T-helper 2 cell treated with Interferon-gamma antibody and Interleukin-4, amounts not matched to agents 5 μg/mL and 100 μg/mL, for 36 hours (primary cell): ENCODE measurements at places on chromosomes 13 and 19.

DNA sequence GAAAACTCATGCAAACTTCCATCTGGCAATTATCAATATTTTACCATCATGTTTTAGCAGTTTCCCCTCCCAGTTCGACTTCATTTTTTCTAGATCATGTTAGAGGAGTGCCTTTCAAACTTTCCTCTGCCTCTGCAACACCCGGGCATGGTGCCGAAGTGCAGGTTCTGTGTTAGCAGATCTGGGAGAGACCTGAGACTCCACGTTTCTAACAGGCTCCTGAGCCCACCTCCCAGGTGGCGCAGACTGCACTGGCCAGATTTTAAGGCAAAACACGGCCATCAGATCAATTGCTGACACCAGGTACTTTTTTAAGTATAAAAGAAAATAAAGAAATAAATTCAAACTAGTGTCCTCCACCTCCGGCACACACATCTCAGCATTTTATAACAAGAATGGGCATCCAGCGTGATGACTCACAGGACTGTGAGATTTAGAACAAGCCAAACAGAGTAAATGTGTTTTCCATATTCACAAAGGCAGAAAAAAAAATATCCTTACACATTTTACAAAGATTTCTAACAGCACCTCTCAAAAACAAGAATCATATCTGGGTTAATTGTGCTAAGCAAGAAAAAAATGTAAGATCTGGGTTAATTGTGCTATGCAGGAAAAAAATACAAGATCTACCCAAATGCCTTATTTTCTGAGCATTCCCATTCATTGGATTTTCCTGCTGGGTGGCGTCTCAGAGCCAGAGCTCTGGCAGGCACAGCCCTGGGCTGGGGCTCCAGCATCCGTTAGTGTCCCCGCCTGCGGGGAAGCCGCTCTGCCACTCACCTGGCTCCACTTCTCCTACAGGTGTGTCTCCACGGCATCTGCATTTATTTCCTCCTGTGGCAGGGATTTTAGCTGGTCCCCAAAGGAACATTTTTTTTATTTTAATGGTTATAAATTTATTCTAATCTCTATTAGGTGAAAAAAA, 127.9 kb upstream of the SOX1 start:
- DNase-seq = no peak

- DNase-seq = no peak
Measured at GRCh38 chr13:110006304-110006703, 219.9 kb upstream of the IRS2 start.

GRCh38 chr19:1245494-1246264, 2.7 kb upstream of the MIDN start:
- DNase-seq = no peak

DNA sequence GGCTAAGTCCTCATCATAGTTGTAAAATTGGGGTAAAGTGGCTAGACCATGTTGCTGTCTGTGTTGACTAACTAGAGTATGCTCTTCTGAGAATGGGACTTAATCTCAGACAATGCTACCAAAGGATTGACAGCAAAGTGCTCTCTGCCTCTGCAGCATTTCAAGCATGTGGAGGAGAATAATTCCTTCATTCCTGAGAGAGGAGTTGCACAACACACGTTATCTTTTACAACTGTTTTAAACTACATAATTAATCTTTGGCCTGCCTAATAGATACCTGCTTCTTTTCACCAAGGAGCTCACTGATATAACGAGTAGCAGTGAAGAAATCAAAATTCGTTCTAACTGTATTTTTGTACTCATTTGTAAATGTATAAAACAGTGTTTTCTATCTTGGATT, 2172.2 kb downstream of the PCDH9 start:
- DNase-seq = no peak

- no peak for DNase-seq
Measured at GRCh38 chr13:56789527-56789926, 351.2 kb upstream of the PRR20A start.

DNA sequence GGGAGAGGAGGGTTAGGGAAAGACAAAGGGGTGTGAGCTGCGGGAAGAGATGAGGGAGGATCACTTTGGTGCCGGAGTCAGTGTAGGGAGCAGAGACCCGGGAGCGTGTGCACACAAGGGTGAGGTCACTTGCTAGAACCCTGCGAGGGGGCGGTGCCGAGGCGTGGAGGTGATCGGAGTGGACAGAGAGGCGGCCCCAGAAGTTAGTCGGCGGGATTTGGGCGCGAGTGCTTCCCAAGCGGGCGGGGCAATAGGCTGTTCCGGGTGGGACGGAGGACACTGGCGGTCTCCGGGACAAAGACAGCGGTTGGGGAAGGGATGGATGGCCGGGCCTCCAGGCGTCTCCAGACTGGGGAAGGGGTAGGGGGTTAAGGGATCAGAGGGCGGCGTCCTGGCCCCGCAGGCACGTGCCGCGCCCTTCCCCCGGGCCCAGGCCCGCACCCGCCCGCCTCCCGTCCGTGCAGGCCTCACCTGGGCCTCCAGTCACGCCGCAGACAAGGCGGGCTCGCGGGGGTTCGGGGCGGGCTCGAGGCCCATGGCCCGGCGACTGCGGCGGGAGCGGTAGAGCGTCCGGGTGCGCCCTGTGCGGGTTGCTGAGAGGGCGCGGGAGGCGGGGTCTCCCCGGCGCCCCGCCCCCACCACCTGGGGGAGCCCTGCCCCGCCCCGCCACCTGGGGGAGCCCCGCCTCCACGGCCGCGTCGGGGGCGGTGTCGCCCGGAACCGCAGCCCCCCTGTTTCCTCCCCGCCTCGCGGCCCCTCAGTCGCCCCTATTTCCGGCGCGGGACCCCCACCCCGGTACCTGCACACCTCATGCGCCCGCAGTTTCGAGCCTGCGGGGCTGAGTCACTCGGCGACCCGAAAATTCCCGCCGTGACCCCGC, at the start of gene LPAR2:
LPAR2 (minus strand) TSS at position 600 of the 880 bp plus-strand sequence. CDS start 945 bp downstream, outside the sequence.
- peak; percentile 47 for DNase-seq

- DNase-seq = no peak
Measured at GRCh38 chr13:100211016-100211710, 122.3 kb downstream of the PCCA start.

- no peak for DNase-seq
Measured at GRCh38 chr13:21212138-21212775, 35.8 kb downstream of the MRPL57 start.

GRCh38 chr13:34620862-34621261, 321.2 kb upstream of the NBEA start:
- no peak for DNase-seq

DNA sequence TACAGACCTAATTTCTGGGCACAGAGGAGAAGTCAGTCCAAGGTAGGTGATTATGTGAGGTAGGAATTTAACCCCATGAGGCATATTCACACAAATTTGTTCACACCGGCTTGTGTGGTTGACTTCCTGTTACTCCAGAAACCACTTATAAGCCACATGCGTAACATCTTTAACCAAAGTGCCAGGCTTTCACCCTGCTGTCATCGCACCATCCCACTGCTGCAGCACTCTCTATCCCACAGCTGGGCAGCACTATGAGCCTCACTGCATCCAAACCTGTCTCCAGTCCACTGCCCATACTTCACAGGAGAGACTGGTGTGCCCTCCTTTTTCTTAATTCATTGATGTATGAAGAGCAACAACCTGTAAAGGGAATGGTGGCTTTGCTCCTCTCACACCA, 128.2 kb upstream of the ARGLU1 start:
- DNase-seq = no peak

GRCh38 chr19:10420444-10421239, at the start of gene PDE4A:
PDE4A (plus strand) TSS chr19:10420538; CDS start chr19:10420765, 227 bp downstream.
- DNase-seq = peak; percentile 84

DNA sequence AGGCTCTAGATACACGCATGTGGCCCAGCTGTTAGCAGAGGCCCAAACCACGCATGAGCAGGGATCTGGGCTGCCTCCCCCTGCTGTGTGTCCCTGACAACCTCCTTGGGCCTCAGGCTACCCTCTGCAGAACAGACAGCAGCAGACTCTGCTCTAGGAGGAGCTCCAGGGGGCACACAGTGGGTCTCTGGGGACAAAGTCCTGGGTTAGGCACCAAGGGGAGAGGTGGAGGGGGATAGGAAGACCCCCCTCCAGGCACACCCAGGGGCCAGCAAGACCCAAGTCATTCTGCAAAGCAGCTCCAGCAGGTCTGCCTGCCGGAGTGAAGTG, 8.0 kb downstream of the TINCR start:
- no peak for DNase-seq

GRCh38 chr13:43546251-43546650, 240.5 kb downstream of the ENOX1 start:
- DNase-seq = no peak

GRCh38 chr19:9155591-9155990, 15.4 kb downstream of the ZNF317 start:
- no peak for DNase-seq

GRCh38 chr19:23283925-23284324, 33.7 kb upstream of the ZNF724 start:
- peak; percentile 11 for DNase-seq

DNA sequence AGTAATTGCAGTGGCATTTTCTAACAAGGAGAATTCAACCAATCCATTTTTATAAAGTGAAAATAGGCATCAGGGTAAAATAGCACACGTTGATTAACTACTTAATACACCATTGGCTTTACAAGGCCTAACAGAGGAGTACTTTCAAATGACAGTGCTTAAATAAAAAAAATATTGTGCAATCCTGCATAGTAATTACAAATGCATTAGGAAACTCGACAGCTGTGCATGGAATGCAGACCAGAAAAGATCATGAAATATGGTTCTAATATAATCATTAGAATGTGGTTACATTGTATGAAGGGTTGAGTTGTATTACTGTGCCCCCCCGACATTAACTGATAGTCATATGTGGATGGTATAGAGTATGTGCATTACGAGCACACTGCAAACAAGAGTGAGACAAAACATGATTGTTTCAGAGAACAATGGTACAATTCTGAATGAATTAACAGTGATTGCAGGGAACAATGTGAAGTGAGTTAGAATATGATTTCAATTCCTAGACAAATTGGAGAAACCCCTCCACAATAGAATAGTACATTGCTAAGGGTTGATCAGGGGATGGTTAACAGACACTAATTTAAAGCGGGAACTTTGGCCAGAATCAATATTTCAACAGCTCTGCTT, 270.6 kb downstream of the GPC5 start:
- DNase-seq = no peak

- no peak for DNase-seq
Measured at GRCh38 chr13:91520952-91521351, 122.5 kb downstream of the GPC5 start.

DNA sequence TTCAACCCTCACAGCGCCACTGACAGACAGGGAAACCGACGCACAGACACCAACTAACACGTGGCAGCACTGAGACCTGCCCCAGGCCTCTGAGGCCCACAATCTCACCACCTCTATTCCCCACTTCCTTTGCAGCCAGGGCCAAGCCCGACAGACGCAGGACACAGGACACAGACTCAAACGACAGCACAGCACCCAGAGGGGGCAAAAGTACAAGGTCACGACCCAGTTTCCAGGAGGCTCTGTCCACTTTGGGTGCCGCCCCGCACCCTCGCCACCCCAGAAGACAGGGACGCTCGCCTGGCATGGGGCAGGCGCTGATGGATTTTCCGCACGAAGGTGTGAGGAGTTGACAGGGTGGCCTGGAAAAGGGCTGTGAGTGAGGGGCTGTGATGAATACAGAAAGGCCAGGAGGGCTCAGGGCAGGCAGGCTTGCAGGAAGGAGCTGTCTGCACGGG, 48.8 kb downstream of the MLLT1 start:
- DNase-seq = no peak

DNA sequence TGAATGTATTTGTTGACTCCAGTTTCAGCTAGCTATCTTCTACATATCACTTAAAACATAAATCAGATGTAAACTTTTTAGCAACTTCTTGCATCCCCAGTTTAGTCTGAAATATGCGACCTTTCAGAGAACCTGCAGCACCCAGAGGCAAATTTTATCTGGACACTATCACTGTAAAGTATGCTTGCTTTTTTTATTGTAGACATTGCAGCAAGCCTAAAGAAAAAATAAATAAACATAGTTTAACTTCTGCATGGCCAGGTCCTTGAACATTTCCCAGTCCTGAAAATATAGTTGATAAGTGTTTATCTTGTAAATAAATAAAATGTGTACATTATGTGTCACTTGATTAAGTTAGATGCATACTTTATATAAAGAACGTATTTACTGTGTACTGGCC, 1829.4 kb downstream of the PCDH9 start:
- no peak for DNase-seq

GRCh38 chr19:18085702-18086457, 854 bp downstream of the IL12RB1 start:
- DNase-seq = no peak

DNA sequence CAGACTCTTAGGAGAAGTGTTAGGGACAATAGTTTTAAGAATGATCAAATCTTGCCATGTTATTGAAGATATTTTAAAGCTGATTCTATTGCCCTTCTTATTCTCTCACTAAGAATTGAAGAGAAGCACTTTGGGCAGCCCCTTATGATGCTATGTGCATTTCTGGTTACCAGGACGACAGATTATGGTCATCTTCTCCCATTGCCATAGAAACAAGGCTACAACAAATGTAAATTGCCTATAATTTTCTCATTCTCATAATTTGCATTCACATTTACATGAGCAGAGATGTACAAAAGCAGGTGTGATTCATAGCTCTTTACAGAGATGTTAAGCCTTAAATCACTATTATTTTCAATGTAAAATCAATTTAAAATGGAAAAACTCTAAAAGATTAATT, 137.3 kb upstream of the PCDH9 start:
- no peak for DNase-seq

- DNase-seq = no peak
Measured at GRCh38 chr13:20342311-20342710, 110.2 kb upstream of the GJB6 start.

- no peak for DNase-seq
Measured at GRCh38 chr13:112905990-112906641, 62.9 kb upstream of the MCF2L start.

- DNase-seq = peak; percentile 34
Measured at GRCh38 chr13:42561752-42562467, 12.0 kb upstream of the TNFSF11 start.

- DNase-seq = no peak
Measured at GRCh38 chr13:20848203-20848602, 54.3 kb downstream of the XPO4 start.

GRCh38 chr13:28473044-28473443, 21.9 kb downstream of the FLT1 start:
- no peak for DNase-seq

GRCh38 chr13:109140479-109141349, 511.3 kb downstream of the MYO16 start:
- DNase-seq = no peak

GRCh38 chr13:95684418-95684817, 7.5 kb downstream of the DNAJC3 start:
- no peak for DNase-seq

DNA sequence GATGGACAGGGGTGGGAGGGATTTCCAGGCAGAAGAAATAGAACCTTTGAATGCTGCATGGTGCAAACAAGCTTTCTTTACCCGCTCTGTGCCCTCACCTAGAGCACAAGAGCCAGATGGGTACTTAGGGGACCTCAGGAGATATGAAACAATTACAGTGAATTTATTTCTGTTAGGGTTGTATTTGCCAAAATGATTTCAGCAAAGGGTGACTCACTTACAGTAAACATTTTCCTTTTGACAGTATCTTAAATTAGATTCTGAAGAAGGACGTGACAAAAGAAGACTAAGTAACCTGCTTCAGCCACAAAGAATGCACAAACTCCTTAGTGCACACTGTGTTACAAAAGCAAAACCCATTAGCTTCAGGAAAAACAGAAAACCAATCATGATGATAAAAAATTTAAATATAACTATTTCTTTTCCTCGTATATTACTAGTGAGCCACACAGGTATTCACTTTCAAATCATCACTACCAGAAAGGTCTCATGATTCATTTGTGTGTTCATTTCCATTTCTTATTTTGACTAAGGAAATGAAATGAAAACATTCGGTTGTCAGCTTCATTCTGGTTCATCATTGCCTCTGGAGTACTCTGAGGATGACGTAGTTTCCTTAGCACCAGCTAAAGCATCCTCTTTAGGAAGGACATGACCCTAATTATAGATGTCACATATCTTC, 158.8 kb downstream of the NHLRC3 start:
- no peak for DNase-seq
